Cortex of kidney (tissue), 1 donor: ENCODE measurements at places on chromosomes 13 and 19.

- DNase-seq: no peak
These were observed 124.9 kb downstream of the KCNRG start for GRCh38 chr13:50140153-50140552.

DNA sequence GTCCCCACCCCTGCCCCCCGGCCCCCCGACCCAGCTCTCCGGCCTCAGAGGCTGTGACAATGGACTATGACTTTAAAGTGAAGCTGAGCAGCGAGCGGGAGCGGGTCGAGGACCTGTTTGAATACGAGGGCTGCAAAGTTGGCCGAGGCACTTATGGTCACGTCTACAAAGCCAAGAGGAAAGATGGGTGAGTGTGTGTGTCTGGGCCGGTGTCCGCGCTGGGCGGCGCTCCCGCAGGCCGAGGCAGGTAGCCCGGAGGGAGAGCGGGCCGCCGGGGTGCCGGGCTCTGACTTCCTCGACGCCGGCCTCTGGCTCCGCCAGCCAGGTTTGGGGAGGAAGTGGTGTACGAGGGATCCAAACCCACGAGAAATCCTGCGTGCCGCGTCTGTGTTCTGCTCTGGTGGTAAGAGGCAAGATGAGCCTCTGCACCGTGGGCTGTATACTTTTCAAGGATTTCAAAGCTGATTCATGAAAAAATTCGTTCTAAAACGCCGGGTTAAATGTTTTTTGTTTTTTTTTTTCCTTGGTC is 718 bp downstream of the CDK8 start:
- DNase-seq: no peak

DNA sequence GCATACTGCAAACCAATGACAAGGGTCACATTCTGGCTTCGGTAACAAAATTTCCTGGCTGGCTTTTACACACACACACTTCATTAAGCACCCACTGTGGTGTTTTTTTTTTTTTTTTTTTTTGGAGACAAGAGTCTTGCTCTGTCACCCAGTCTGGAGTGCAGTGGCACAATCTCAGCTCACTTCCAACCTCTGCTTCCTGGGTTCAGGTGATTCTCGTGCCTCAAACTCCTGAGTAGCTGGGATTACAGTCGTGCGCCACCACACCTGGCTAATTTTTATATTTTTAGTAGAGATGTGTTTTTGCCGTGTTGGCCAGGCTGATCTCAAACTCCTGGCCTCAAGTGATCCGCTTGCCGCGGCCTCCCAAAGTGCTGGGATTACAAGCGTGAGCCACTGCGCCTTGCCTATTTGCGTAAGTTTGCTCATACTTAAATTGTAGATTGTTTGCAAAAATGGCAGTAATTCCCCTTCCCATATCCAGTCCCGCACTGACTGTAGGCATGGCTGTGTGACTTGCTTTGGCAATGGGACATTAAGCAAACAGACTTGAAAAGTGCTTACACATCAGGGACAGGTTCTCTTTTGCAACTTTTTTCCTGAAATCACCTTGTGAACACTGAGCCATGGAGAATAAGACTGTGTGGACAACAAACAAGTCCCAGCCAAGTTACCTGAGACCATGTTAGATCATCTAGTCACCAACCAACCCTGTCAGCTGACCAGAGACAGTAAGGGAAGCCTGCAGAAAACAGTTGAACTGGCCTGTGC is 42.1 kb upstream of the EBPL start:
- DNase-seq: no peak

GRCh38 chr13:48094781-48095502 is at the start of gene MED4:
Gene MED4, minus strand, starts transcription at chr13:48095104. Its CDS starts 26 bp downstream, at chr13:48095078.
- peak; percentile 25 for DNase-seq

- no peak for DNase-seq
These were observed 55.3 kb upstream of the SLC15A1 start for GRCh38 chr13:98807774-98808173.

GRCh38 chr13:113734826-113735125 is 24.2 kb upstream of the TMEM255B start:
- no peak for DNase-seq

DNA sequence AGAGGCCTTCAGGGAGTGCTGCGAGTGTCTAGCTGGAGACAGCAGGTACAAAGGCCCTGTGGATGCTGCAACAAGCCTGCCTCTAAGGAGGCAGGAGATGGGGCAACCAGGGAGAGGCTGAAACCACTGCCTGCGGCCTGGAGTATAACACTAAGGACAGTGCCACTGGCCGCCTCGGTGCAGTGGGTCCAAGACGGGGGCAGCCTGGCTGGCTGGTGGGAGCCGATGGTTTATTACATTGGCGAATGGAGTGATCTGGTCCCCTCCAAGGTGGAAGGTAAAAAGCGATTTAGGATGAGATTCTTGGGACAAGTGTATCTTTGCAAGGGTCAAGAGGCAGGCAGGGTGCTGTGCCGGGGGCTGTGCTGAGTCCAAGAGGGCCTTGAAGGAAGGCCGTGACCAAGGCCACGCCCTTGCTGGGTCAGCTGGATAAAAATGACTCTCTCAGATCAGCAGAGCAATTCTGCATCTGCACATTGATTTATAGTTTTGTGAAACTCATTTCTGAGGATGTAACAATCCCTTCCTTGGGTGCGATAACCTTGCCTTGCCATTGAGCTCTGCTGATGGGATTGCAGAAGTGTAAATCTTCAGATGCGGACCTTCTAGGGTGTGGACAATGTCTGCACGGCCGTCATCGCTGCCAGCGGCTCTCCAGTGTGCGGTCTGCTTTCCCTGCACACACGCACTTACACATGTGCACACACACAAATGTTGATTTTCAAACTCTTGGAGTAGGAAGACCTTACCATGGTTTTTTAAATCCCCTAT is 6.0 kb downstream of the TMEM255B start:
- DNase-seq: no peak

GRCh38 chr13:114053026-114053425 is 79.2 kb upstream of the C13orf46 start:
- no peak for DNase-seq

DNA sequence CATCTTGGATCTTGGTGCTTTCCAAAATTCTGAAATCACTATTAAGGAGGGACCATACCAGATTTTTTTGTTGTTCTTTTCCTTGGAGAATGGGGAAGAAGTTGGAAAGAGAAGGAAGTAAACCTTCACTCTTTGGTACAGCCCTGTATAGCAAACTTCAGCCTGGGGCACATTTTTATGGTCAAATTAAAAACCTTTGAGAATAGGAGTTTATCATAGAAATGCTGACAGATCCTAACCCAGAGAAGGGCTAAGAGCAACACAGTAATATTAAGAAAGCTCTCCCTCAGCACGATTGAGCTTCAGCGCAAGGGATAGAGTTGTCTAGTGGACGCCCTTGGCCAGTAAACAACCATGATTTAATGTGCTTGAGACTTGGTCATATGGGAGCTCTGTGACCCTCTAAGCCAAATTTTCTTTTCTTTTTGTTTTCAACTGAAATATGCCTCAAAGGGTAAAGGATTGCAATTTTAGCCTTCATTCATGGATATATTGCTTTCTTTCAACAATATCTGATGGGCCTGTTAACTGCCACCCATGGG is 294.3 kb upstream of the MAB21L1 start:
- no peak for DNase-seq

DNA sequence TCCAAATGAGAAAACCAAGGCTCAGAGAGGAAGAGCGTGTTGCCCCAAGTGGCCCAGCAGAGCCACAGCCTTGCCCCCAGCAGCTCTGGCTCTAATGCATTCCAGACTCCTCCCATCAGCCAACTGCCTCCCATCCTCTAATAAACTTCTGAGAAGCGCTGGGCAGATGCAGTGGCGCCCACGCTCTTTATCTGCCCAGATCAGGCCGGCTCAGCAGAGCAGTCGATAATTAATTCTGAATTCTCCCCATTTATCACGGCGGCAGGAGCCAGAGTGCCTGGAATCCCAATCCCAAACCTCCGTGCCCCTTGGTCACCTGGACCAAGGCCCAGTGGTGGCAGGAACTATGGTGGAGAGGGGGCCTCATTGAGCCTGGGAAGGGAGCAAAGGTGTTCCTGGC is 13.9 kb downstream of the TINCR start:
- DNase-seq: no peak

DNA sequence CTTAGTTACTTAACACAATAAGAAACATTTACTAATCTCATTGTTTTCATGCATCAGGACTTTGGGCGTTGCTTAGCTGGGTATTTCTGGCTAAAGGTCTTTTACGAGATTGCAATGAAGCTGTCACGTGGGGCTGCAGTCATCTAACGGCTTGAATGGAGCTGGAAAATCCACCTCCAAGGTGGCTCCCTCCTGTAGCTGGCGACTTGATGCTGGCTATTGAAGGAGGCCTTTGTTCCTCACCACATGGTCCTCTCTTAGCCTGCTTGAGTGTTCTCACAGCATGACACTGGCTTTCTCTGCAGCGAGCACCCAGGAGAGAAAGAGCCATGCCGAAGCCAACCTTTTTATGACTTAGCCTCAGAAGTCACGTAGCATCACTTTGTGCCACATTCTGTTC is 92.0 kb downstream of the NHLRC3 start:
- DNase-seq: no peak

DNA sequence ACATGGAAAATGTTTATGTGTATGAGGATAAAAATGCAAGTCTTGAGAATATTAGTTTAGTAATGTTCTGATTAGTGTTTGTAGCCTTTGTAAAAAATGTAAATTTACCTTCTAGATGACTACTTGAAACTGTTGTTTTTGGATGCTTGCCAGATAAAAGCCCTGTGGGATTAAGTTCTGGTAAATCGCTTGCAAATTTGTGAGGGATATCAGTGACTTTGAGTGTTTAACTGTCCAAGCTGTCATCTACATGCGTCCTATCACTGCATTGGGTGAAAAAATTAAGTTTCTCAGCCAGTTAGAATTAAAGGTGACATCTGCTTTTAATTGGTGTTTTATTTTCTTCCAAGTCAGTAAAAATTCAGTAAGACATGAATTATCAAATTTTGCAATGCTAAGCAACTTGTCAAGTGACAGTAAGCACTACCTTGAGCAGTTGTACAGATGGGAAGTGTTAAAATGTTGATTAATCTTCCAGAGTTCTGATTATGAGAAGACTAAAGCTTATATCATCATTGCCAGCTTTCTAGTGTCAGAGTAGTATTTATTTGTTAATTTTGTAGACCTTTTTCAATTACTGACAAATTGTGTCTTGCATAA is 88.0 kb downstream of the PCCA start:
- no peak for DNase-seq

DNA sequence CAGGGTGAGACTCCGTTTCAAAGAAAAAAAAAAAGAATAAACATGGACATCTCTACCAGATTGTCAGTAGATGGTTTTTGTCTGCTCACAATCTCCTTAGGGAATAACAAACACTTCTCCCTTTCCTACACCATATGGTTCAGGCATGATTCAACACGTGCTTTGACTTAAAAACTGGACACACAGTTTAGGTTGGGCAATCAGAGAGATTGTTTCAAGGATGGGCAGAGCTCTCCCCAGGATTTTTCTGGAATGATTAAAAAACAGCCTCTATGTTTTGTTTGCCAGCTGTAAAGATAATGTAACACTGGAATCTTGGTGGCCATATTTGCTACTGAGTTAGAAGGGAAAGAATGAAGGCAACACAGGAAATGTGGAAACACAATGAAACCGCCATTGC is 150.1 kb upstream of the TSC22D1 start:
- DNase-seq: no peak

GRCh38 chr19:5271145-5271544 is 69.5 kb downstream of the PTPRS start:
- no peak for DNase-seq

DNA sequence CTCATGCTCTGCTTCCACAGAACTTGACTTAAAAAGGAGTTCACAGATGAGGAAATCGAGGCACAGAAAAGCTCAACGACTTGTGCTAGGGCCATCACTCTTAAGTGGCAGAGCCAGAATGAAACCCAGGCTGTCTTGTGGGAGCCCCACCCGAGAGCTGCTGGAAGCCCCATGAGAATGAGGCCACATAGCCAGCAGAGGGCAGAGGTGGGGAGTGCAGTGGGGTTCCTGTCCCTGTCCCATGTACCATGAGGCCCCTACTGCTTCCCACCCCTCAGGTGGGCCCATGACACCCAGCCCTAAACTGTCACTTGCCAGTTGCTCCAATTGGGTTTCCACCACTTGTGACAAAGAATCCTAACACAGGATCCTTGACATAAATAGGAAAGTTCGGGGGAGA is 175.9 kb downstream of the IRS2 start:
- no peak for DNase-seq

GRCh38 chr13:111345682-111346081 is 25.2 kb downstream of the TEX29 start:
- DNase-seq: no peak

- DNase-seq: no peak
These were observed 578.8 kb downstream of the DCT start for GRCh38 chr13:93900731-93901130.

DNA sequence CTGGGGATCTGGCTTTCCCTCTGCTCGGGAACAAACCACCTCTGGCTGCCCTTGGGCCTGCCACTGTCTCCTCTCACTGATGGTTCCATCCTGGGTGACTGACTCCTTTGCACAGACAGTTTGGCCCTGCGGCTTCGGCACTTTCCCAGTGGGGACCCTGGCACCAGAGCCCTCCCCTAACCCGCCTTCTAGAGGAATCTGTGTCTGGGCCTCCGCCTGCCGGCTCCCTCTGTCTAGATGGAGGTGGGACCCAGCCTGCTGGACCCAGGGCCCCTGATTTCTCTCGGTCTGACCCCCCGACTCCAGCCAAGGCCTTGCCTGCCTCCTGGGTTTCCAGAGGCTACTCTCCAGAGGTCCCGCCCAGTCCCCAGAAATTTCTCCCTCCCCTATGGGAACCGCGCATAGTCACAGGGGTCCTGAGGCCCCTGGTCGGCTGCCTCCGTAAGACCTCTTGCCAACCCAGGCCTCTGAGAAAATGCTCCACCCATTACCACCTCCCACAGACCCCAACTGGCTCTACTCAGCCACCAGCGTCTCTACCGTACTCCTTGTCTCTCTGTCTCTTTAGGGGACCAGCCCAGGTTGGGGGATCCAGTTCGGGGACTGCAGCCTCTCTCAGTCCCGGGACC is 2.7 kb downstream of the CCDC106 start:
- DNase-seq: no peak

- no peak for DNase-seq
These were observed 5.0 kb upstream of the IGSF23 start for GRCh38 chr19:44608391-44608821.
